Muscle of back (tissue), 13 donors: ENCODE measurements at places on chromosomes 3 and 15.

GRCh38 chr3:146033950-146034349 lies 127.0 kb downstream of the PLOD2 start:
- no peak for DNase-seq

GRCh38 chr15:63380808-63381282 lies 801 bp downstream of the CA12 start:
- DNase-seq = peak; percentile 45

DNA sequence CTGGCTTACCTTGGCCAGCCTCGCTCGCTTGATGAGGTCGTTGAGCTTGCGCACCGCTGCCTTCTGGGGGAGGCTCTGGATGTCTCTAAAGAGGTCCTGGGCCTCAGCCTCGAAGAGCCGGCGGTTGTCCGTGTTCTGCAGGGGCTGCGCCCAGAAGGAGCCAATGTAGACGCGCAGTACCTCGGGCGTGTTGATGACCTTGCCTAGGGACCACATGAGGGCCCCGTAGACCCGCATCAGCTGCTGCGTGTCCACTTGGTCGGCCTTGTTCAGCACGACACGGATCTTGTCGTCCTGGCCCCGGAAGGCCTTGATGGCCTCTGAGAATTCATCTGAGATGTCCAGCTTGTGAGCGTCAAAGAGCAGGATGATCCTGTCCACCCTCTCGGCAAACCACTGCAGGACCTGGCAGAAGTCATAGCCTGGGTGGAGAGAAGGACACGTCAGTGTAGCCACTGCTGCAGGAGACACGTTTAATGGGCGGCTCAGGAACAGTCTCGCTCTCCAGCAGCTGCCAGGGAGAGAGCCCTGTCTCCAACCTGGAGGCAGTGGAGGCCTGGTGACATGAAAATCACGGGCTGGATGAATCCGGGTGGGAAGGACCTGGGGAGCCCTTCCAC lies 25.5 kb upstream of the SPTBN5 start:
- no peak for DNase-seq

DNA sequence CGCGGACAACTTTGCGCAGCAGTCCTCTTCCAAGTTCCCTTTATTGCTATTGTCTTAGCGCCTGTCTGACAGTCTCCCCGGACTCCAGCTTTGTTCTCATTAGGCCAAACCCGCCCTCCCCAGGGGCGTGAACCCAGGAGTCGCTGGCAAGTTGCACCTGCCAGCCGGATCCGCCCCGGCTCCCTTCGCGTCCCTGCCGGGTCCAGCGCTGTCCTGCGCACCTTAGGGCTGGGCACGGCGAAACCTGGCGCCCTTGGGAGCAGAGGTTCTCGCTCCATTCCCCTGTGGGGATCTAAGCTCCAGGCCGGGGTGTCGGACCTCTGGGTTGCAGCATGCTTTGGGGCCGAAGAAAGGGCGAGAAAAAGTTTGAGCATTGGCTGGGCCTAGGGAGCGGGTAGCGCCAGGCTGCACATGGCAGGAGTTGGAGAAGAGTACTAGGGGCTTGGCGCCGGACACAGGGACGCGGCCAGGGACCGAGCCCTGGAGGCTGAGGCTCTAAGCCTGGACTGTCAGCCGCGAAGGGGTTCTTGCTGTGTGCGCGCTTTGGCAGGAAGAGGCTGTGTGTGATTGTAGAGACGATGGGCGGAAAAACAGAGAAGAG lies 335.1 kb upstream of the THRB start:
- peak; percentile 69 for DNase-seq

GRCh38 chr3:88385090-88385489 lies 235.3 kb downstream of the C3orf38 start:
- DNase-seq = no peak

GRCh38 chr3:177041730-177042551 lies 155.3 kb downstream of the TBL1XR1 start:
- DNase-seq = no peak

DNA sequence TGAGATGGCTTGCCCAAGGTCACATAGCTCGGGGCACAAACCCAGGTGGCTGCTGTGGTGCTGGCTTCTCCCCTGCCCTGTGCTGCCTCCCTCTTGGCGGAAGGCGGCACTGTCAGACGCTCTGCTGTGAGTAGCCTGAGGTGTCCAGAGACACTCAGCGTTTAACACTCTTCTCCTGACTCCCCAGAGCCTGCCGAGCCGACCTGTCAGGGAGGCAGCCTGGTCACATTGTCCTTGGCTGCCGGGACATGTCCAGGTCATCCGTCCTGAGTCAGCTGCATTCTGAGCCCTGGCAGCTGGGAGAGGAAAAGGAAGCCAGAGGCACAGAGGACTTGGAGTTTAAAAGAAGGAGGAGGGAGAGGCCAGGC lies 4.7 kb downstream of the LMAN1L start:
- DNase-seq = no peak
